Stimulated activated CD4-positive, alpha-beta T cell treated with anti-CD3 and anti-CD28 coated beads, Interleukin-2, amount 100 ng/mL, for 24 hours (primary cell): ENCODE measurements at places on chromosomes 1 and 21.

DNA sequence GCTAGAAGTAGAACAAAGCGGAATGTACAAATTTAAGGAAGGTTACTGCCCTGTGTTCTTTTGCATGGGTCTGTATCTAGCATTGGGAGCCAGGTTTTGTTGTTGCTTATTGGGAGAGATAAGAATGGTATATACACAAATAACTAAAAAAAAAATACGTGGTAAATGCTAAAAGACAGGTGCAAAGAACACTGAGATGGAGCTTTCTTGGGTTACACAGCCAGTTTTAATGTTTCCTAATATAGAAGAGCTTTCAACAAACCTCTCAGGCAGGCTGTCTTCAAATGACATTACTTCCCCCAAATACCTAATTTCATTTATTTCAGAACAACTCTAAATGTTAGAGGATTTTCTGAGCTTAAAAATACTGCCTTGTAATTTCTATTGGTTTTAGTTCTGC is 1.4 kb upstream of the MDM4 start:
- DNase-seq, result no peak

GRCh38 chr1:229075217-229075616 is 195.7 kb upstream of the RAB4A start:
- DNase-seq, result no peak

GRCh38 chr1:151054971-151055547 is 4.4 kb downstream of the CDC42SE1 start:
- no peak for DNase-seq

GRCh38 chr1:235878082-235878811 is 11.5 kb upstream of the LYST start:
- no peak for DNase-seq

DNA sequence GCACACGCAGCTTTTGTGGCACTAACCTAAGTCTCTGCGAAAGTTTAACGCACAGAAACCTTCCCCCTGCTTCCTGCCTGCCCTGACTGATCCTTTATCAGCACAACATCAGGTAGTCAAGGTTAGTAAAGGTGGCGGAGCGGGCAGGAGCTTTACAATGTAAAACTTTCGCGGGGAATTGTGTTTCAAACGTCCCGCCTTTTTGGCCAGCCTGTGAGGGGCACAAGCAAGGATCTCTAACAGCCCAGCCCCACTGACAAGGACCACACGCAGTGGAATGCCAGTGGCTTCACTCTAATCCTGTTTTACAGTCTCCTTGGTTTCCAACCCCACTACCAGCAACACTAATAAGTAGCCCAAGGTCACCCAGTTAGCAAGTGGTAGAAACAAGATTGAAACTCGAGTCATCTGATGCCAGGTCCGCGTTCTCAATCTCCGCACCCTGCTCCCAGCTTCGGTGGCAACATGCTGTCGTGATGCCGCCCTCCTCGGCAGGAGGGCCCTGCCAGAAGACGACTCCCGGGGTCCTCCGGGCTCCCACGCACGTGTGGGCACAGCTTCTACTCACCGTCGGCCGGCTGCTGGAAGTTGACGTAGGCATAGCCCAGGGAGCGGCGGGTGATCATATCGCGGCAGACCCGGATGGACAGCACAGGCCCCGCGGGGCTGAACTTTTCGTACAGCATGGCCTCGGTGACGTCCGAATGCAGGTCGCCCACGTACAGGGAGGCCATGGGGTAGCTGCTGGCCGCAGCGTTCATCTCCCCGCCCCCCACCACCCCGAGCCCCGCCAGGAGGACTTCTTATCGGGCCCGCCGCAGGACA is 1.2 kb downstream of the PABPC4 start:
- DNase-seq, result peak; percentile 59

GRCh38 chr1:8293118-8293517 is 24.8 kb upstream of the SLC45A1 start:
- DNase-seq, result no peak

DNA sequence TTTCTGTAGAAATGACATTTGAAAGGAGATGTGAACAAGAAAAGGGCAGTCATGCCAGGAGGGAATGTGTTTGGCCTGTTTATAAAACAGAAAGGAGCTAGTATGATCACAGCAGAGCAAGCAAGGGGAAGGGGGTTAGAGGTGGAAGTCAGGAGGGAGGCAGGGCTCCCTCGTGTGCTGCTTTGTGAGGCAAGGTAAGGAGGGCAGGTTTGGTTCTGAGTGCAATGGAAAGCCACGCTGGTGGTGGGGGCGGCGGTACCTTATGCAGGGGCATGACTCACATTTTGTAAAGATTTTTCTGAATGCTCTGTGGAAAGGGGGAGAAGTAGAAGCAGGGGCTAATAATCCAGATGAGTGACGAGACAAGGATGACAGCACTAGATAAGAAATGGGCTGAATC is 197.5 kb upstream of the C8B start:
- DNase-seq, result no peak

GRCh38 chr1:87449348-87449963 is 120.8 kb downstream of the LMO4 start:
- peak; percentile 38 for DNase-seq

DNA sequence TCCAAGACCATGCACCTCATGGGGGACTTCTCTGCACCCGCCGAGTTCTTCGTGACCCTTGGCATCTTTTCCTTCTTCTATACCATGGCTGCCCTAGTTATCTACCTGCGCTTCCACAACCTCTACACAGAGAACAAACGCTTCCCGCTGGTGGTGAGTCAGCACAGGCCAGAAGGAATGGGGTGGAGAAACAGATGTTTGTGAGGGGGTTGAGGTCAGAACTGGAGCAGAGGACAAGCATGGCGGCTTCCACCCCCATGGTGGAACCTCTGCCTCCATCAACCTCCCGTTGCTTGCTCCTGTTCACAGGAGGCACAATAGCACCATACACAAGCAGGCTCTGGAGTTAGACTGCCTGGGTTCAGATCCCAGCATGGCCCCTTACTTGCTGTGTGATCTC is 6.9 kb upstream of the ATXN7L2 start:
- no peak for DNase-seq

DNA sequence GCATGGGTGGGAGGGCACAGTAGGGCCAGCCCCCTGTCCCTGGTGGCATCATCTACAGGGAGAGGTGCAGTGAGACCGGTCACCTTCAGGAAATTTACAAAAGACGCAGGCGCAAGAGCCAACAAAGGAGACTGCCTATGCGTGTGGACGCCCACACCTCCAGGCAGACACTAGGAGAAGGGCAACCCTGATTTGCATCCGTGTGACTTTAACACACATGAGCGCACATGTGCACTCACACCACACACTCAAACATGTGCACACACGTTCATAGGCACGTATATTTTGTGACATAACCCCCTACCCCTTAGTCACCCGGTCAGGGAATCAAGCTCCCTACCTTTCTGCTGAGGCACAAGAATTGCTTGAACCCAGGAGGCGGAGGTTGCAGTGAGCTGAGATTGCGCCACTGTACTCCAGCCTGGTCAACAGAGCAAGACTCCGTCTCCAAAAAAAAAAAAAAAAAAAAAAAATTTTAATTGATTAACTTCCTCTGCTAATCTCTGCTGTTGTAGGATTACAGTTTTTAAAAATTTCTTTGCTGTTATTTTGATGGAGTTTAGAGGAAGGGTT is 84.7 kb upstream of the SLC25A33 start:
- no peak for DNase-seq

DNA sequence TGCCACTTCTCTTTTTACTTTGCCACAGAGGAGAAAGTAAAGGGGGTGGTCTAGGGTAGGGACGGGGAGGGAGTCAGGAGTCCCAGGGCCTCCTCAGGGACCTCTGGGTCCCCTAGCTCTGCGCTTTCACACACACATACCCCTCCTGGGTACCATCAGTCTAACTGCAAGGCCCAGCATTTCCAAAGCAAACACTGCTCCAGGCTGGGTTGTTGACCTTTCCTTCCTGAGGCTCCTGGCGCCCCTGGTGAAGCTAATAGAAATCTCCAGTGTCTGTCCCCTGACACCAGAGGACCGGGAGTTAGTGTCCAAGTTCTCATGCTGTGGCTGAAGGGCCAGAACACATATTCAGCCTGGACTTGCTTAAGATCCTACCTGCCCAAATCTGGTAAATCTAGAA is 3.9 kb downstream of the TMEM63A start:
- DNase-seq, result no peak

- peak; percentile 68 for DNase-seq
These were observed 26.2 kb upstream of the C1orf105 start for GRCh38 chr1:172394141-172394751.

- DNase-seq, result no peak
These were observed 14.1 kb upstream of the RASSF5 start for GRCh38 chr1:206493279-206493678.

GRCh38 chr1:26283871-26284596 is 4.1 kb downstream of the SH3BGRL3 start:
- peak; percentile 18 for DNase-seq

GRCh38 chr1:182561456-182561855 is 27.6 kb downstream of the RNASEL start:
- no peak for DNase-seq

- no peak for DNase-seq
These were observed 78.9 kb upstream of the DMRTA2 start for GRCh38 chr1:50502147-50502546.

- DNase-seq, result no peak
These were observed 51.9 kb downstream of the DHX9 start for GRCh38 chr1:182890927-182891610.

DNA sequence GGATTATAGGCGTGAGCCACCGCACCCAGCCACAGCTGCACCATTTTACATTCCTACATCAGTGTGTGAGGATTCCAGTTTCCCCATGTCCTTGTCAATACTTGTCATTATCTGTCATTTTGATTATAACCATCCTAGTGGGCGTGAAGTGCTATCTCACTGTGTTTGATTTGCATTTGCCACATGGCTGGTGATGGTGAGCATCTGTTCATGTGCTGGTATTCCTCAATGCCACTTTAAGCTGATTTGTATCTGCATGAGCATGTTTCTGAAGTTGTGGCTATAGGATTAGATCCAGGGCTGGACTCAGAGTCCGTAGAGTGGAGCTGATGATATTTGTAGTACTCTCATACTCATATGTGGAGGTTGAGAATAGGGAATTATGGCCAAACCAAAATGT is 36.6 kb downstream of the SRRM1 start:
- DNase-seq, result no peak

- no peak for DNase-seq
These were observed 214.1 kb upstream of the USP24 start for GRCh38 chr1:55428944-55429931.

- DNase-seq, result no peak
These were observed at the start of gene KRTAP25-1 for GRCh38 chr21:30289215-30289614. Gene KRTAP25-1 (minus strand): TSS chr21:30289514. CDS start chr21:30289490, 24 bp downstream.

DNA sequence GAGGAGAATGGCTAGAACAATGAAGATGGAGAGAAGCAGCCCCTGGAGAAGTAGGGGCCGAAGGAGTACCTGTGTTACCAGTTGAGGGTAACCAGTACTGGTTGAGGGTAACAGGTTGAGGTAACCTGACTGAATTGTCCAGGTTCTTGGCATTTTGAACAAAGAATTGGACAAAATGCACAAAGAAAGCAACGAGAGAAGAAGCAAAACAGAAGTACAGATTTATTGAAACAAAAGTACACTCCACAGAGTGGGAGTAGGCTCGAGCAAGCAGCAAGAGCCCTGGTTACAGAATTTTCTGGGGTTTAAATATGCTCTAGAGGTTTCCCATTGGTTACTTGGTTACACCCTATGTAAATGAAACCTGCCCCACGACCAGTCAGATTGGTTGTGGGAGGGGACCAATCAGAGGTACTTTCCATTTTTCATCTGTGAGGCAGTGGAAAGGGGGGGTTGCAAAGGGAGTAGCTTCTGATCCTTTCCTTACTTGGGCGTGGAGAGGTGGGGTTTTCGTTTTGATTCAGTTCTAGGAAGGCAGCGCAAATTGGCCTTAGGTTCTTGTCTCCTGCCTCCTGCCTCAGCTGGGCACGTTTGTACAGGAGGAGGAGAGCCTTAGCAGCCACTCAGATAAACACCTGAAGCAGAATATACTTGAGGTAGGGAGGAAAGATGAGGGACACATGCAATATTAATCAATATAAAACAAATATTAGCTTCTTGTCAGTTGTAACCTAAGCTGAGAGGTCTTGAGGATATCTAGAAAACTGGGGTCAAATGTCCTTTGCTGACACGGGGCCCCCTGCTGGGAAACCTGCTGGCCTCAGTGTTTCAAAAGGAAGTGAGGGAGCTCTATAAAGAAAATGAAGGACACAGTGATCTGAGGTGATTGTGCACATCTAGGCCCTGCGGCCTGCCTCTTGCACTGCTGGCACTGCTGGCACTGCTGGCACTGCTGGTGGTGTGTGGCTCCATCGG is 14.3 kb upstream of the LSM10 start:
- DNase-seq, result peak; percentile 32

- DNase-seq, result no peak
These were observed 293.8 kb downstream of the SPATA17 start for GRCh38 chr1:217924924-217925323.

GRCh38 chr1:106548726-106549125 is 507.7 kb upstream of the PRMT6 start:
- no peak for DNase-seq

DNA sequence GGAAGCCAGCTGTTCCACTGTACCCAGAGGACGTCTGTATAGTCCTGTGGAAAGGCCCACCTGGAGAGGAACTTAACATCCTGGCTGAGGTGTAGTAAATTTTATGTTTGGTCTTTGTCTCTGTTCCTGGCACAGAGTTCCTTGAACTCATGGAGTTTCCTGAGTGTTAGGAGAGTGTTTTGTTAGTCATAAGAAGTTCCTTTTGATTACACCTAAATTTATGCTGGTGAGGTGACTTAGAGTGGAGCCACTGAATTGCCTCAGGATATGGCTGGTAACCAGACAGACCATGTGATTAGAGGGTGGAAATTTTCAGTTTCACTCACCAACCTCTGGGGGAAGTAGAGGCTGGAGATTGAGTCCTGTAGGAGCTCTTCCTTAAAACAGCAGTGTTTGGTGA is 57.9 kb downstream of the RASAL2 start:
- DNase-seq, result no peak
